Activated naive CD8-positive, alpha-beta T cell treated with anti-CD3 and anti-CD28 coated beads for 36 hours (primary cell): ENCODE measurements at places on chromosomes 2 and 18. TPM values are rescaled to one million over a fixed set of nuclear protein-coding genes. Genes with fewer than 3 reads are reported as not detected.

Gene AOX1
- not detected for total RNA-seq

Gene SNED1
- total RNA-seq: 0.91 TPM

Gene MROH2A
- not detected for total RNA-seq

Gene LYG2
- total RNA-seq: not detected

Gene FOXI3
- not detected for total RNA-seq

Gene WNT10A
- 7.1 TPM for total RNA-seq

Gene UGT1A8
- total RNA-seq: not detected

Gene ITGB6
- total RNA-seq: not detected

Gene LYG1
- total RNA-seq: 0.37 TPM

Gene GPR55
- 20.4 TPM for total RNA-seq

Gene IRS1
- total RNA-seq: 5.1 TPM

Gene IL1B
- total RNA-seq: not detected

Gene B3GNT2
- total RNA-seq: 68.7 TPM

Gene SCYGR4
- not detected for total RNA-seq

Gene ABCG8
- not detected for total RNA-seq

Gene PDE1A
- not detected for total RNA-seq
